ENCODE measurements at places on chromosomes 6 and 20. TPM values are rescaled to one million over a fixed set of nuclear protein-coding genes. Genes with fewer than 3 reads are reported as not detected.

EPHA7 gene
- 6.7 TPM for total RNA-seq

- DNase-seq, result no peak
Observed at GRCh38 chr6:114151064-114151690, 180.2 kb upstream of the HDAC2 start.

DNA sequence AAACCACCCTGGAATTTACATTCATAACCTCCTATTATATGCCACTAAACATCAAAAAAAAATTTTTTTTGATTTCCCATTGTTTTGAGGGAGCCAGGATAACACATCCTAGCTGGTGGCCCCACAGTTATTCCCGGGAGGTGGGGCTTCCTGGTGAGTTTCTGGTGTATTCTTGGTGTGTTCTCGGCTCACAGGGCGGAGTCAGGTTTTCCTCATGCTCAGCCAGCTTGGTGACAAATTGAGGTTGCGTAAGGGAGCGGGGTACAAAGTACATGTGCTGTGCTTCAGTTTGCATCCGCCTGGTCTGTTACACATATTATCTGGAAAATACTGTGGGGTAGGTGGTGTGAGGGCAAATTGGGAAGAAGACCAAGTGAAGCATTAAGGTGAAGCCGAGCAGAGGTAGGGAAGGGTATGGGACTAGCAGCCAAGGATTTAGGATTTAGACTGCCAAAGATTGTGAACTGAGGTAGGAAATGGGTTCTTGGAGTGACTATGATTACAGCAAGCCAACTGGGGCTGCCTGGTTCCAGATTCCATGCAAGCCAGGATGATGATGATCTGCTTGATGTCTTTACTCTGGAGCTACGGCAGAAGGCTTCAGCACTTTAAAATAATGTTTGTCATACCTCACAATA is 46.2 kb upstream of the EEF1A1 start:
- DNase-seq, result peak; percentile 41

PI3 gene
- not detected for total RNA-seq

DNA sequence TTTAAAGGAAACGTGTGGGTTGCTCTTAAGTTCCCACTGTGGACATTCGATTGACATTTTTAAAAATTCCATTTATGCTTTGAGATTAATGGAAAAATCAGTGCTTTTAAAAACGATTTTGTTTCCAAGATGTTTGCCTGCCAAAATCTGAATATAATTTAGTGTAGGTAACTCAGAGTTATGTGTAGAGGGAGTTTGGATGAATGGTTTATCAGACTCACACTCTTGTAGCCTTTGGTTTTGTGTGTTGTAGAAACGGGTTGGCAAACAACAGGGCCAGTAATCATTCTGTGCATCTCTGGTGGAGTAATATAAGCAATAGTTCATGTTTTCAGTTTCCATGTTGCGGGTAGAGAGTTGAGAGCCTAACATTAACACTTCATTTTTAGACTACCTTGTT is 140.6 kb downstream of the RPS12 start:
- DNase-seq, result no peak

COX4I2 gene
- 7.9 TPM for total RNA-seq

GOPC gene
- 50.3 TPM for total RNA-seq

- peak; percentile 11 for DNase-seq
Observed at GRCh38 chr6:48111143-48111506, at the start of gene PTCHD4. Gene PTCHD4, minus strand, starts transcription at chr6:48111197. Its CDS starts 42,240 bp downstream, at chr6:48068957.

TRIM10 gene
- total RNA-seq, result 4.3 TPM

FIG4 gene
- 25.8 TPM for total RNA-seq

GRCh38 chr6:147676495-147677199 is 168.2 kb downstream of the SAMD5 start:
- peak; percentile 16 for DNase-seq

DNA sequence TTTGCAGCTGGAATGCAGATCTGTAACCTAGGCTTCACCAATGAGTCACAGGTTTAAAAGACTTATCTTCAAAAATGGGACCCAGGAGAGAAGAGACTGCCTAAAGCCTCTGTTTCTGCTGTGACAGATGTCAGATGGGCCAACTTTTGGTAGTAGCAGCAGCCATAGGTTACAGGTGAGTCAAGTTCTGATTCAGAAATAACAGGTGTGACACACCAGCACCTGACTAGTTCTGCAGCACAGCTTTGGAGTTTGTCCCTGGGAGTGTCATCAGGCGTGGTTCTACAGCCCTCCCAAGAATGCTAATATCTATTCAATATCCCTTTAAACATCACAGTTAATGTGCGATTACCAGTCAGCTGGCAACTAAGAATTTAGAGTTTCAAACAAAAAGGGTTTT is 121.9 kb upstream of the BTN3A2 start:
- no peak for DNase-seq

GRCh38 chr6:165159460-165159859 is 149.9 kb downstream of the C6orf118 start:
- no peak for DNase-seq

- peak; percentile 75 for DNase-seq
Observed at GRCh38 chr6:142416179-142416578, 114.4 kb downstream of the ADGRG6 start.

OLIG3 gene
- not detected for total RNA-seq

AIF1 gene
- 63.6 TPM for total RNA-seq

Data from umbilical cord (tissue), 2 donors.